Left ventricle myocardium inferior (tissue), 1 donor: ENCODE measurements at places on chromosomes 1 and 21. TPM values are rescaled to one million over a fixed set of nuclear protein-coding genes. Genes with fewer than 3 reads are reported as not detected.

GRCh38 chr1:216416488-216416887, 6.8 kb downstream of the USH2A start:
- DNase-seq: no peak

DNA sequence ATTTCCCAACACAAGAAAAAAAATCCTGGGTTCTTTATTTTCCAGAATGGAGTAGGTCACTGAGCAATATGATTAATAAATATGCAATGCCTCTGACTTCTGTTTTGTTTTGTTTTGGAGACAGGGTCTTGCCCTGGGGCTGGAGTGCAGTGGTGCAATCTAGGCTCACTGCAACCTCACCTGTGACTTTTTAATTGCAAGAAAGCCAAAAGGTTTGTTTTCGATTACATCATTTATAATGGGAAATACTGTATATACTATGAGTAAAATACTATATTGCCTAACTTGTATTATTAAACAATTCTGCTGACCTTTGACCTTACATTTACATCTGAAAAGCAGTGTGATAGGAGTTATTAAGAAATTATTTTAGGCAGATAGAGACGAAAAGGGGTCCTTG, 11.6 kb upstream of the CD46 start:
- no peak for DNase-seq

CD247 gene
- total RNA-seq: 0.82 TPM

DNA sequence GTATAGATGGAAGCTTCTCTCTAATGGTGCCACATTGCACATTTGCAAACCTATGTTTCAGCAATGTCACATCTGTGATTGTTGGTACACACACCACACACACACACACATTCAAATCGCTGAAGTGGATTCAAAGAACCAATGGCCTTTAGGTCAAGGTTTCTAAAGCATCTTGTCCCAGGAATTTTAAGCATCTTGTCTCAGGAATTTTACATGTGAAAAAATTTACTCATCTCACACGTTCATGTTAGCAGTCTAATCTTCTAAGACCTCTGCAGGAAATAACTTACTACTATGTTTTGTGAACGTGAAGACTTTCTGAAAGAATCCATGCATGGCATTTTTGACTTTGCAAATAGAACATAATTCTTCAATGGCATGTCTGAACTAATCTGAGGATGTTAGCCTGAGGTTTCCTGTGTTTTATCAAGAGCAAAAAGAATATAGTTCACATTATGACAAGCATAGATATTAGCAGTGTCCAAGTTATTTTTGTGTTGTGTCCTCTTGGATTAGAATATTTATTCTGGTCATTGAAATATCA, 125.1 kb downstream of the CYYR1 start:
- DNase-seq: no peak

- DNase-seq: no peak
Measured at GRCh38 chr1:198640174-198640573, 1.3 kb downstream of the PTPRC start.

DNA sequence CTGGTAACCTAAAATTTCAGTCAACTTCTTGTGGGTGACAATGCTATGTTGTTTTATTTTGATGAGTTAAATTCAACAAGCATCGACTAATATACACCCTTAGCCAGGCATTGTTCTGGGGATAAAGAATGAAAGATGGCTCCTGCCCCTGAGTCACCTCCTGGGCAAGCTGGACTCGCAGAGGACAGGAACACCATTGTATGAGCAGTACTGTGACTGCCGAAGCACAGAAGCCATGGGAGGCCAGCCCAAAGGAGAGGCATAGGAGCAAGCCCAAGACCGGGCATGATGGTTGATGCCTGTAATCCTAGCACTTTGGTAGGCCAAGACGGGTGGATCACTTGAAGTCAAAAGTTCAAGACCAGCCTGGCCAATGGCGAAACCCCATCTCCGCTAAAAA, 555.2 kb downstream of the OMA1 start:
- no peak for DNase-seq

- no peak for DNase-seq
Measured at GRCh38 chr1:60697204-60697994, 385.0 kb upstream of the NFIA start.

GPR3 gene
- total RNA-seq: 0.16 TPM

- no peak for DNase-seq
Measured at GRCh38 chr1:156228501-156228900, 13.5 kb upstream of the BGLAP start.

ZNF692 gene
- total RNA-seq: 23.0 TPM

DNA sequence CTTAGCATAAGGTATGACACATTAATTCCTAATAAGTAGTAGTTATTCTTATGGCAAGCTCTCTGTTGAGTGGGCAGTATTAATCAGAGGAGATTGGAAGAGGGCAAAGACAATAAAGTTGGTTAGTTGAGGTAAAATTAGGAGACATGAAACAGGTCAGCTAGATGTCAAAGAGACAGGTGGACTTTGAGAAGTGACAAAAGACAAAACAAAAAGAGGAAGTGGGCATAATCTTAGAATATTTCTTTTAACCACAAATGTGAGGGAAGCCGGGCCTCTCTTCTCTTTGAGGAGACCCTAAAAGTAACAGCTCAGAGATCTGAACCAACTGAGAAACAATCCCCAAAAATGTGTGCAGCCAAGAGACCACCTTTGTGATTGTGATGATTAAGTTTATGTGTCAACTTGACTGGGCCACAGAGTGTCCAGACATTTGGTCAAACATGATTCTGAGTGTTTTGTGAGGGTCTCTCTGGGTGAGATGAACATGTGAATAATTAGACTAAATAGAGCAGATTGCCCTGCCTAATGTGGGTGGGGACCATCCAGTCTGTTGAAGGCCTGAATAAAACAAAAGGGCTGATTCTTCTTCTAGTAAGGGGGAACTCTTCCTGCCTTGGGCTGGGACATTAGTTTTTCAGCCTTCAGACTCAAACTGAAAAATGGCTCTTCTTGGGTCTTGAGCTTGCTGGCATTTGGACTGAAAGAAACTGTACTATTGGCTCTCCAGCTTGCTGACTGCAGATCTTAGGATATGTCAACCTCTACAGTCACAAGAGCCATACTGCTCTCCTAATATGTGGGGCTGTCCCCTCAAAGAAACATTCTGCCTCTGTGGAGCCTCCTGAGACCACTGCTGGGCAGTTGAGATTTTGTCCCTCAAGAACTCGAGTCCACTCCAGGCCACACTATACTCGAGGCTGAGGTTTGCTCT, 40.0 kb downstream of the FCRL5 start:
- DNase-seq: no peak

- DNase-seq: no peak
Measured at GRCh38 chr1:228862542-228863505, 127.5 kb downstream of the RHOU start.

- DNase-seq: peak; percentile 80
Measured at GRCh38 chr1:111739925-111740765, 950 bp upstream of the INKA2 start.

DNA sequence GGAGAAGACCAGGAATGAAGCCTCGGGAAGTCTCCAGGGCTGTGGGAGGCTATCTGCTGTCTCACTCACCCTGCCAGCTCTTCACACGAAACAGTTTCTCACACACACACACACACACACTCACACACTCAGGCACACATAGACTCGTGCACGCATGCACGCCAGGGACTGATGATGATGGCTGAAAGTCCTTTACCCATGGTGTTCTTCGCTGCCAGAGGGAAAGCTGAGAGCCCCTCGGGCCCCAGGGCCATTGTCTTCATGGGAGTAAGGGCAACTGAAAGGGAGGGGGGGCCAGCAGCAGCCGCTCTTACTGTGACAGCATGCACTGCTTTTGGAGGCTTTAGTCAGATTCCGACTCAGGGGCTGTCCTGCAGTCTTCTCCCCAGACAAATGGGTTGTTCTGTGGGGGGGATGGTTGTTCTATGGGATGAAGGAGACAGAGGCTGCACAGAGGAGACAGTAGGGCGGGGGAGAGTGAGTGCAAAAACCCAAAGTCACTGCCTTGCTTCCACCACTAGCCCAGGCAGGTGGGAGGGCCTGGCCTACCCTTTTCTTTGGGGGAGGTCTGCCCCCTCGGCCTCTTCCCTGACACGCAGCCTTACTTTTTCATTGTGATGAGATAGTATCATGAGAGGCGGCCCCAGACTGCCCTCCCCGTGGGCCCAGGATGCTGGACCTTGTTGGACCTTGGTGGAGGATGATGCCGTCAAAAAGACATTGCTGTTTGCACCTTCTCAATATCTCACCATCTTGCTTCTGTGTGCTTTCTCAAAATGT, 29.0 kb downstream of the STUM start:
- DNase-seq: no peak

CAMTA1 gene
- total RNA-seq: 160 TPM

FCRL3 gene
- 0.08 TPM for total RNA-seq

- DNase-seq: no peak
Measured at GRCh38 chr1:57229076-57229475, 194.8 kb downstream of the DAB1 start.

ANKRD34A gene
- 0.66 TPM for total RNA-seq

PROK1 gene
- not detected for total RNA-seq

DNA sequence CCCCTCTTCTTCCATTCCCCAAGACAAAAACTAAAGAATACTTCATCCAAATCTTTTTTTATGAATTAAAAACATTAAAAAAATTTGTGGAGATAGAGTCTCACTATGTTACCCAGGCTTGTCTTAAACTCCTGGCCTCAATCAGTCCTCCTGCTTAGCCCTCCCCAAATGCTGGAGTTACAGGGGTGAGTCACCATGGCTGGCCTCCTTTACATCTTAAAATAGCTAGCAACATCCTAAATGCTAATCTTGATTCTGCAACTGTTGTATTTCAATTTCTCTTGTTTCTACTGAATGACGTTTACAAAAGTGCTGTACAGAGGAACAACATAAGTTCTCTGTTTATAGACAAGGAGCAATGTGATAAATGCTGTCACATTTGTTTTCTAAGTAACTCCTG, 483.5 kb downstream of the ADGRL2 start:
- DNase-seq: no peak

- DNase-seq: peak; percentile 52
Measured at GRCh38 chr1:112803906-112804762, 89.0 kb upstream of the PPM1J start.
